ENCODE measurements at places on chromosomes 7 and 10.
A peak's percentile ranks its signal among the peaks of the same experiment; 100 is the strongest.

- no peak for DNase-seq
Observed at GRCh38 chr10:12321641-12322040, 27.7 kb upstream of the CAMK1D start.

- DNase-seq = no peak
Observed at GRCh38 chr10:88427024-88427423, 156.1 kb downstream of the RNLS start.

GRCh38 chr7:66170309-66171231 is 34.6 kb upstream of the TPST1 start:
- DNase-seq = no peak

DNA sequence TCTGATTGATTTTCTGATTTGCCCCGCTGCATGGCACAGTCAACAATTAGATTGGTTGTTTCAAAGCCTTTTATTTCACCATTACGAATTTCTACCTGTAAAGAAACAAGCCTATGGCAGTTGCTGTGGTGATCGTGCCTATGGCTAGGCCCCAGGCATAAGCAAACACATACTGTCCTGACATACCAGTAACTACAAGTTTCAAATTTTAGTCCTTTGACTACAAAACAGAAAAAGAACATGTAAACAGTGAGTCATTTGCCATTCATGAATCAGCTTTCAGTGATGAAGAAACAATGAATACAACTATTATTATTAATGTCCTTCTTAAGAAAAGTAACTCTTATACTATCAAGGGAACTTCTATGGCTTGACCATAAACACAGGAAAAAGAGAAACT is 168.0 kb upstream of the LRRN3 start:
- DNase-seq = no peak

GRCh38 chr10:86365346-86366032 is 1.1 kb downstream of the GRID1 start:
- DNase-seq = peak; percentile 26

GRCh38 chr7:47787249-47788069 is 160.8 kb downstream of the PKD1L1 start:
- no peak for DNase-seq

DNA sequence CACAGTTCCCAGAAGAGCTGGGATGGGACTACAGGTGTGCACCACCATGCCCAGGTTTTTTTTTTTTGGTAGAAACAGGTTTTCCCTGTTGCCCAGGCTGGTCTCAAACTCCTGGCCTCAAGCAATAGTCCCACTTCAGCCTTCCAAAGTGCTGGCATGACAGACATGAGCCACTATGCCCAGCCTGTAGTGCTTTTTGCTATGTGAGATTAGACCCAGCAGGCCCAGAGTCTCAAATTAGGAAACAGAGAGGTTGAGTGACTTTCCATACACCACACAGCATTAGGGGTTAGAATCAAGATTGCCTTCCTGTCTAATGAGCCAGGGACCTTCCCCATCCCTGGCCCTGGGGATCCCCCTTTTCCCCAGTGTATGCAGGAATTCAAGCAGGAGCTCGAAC is 90.8 kb upstream of the KCTD7 start:
- DNase-seq = no peak

DNA sequence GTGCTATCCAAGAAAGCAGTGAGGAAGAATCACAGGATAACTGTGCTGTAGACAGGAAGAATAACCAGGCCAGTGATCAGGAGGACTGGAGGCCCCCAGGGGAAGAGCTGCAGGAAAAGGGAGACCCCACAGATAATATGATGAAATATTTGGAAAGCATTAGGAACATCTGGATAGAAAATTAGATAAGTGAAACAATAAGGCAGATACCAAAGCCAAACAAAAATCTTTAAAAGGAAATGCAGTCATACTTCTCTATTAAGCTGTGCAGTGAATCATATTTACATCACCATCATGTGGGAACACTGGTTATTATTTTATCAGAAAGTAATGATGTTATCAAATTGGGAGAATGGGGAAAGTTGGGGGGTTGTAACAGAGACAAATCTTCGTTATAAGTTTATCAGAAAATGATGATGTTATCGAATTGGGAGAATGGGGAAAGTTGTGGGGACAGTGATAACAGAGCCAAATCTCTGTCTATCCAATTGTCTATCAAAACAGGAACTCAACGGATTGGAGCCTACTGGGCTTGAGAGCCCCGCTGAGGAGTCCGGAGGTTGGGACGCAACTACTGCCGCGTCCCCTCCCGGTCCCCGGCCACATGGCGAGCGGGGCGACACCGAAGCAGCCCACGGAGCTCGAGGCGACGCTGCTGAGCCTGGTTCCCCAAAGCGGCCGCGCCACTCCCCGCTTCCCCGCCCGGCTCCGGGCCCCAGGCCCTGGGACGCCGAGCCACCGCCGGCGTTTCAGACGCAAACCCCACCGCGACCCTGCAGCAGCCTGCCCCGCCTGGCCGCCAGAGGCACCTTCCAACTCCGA is 14.0 kb upstream of the RALA start:
- no peak for DNase-seq

- no peak for DNase-seq
Observed at GRCh38 chr10:17430647-17431355, 23.6 kb downstream of the ST8SIA6 start.

DNA sequence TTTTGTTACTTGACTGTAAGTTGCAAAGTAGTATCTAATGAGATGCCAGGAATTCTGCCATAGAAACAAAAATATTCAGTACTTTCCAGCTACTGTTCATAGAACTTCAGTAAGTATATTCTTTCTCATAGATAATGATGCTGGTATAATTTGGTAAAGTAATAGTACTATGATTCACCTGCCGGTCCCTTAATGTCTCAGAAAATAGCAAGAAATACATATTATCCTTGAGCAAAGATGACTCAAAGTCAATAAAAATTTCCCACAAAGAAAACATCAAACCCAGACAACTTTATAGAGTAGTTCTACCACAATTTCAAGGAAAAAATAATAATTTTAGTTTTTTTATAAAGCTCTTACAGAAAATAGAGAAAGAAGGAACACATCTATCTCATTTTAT is 105.4 kb downstream of the EPDR1 start:
- no peak for DNase-seq

DNA sequence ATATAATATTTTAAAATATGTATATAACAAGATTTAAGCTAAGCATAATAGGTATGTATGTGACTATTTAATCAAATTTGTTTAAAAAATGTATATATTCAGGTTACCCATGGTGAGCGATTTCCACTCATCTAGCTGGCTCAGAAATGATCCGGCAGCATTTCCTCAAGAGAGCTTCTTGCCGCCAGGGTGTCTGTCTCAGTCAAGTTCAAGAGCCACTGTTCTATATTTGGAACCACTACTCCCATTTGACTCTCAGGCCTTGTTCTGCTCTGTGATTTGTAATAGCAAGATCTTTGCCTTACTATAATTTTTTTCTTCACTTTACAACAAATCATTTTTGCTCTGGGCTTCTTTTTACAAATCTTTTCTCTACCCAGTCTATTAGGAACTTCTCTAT is 48.7 kb upstream of the CNTNAP2 start:
- DNase-seq = no peak

DNA sequence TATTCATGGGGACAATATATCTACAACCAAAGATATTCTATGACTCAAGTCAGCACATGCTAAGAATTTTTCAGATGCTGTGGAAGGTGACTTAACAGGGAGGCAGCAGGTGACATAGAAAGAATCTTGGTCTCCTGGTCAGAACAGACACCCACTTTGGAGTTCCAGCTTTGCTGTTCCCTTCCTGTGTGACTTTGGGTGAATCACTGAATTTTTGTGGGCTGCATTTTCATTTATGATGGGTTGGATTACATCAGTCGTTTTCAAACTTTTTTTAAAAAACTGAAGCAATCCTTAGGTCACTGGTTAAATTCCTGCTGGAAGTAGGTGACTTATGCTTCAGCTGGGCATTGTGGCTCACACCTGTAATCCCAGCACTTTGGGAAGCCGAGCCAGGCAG is 24.9 kb downstream of the RGR start:
- DNase-seq = no peak

- DNase-seq = no peak
Observed at GRCh38 chr7:86326847-86327246, 316.9 kb upstream of the GRM3 start.

GRCh38 chr10:78170026-78170475 is 136.4 kb downstream of the RPS24 start:
- no peak for DNase-seq

GRCh38 chr10:116098411-116099022 is 174.5 kb downstream of the GFRA1 start:
- no peak for DNase-seq

DNA sequence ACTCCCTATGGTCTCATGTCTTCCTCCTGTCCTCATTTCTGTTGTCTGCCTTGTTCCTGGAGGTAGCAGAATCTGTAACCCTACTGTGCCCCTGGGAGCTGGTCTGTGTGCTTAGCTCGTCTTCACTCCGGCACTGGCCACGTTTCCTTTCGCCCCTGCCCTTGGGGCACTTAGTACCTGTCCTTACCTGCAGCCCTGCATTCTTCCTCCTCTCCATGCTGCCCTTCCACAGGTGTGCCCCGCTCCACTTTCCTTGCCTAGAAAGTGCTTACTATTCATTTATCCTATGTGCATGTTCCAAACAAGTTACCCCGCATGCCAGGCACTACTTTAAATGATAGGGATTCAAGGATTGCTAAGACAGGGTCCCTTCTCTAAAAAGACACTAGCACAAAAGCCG is 199.9 kb upstream of the ZMIZ1 start:
- DNase-seq = no peak

DNA sequence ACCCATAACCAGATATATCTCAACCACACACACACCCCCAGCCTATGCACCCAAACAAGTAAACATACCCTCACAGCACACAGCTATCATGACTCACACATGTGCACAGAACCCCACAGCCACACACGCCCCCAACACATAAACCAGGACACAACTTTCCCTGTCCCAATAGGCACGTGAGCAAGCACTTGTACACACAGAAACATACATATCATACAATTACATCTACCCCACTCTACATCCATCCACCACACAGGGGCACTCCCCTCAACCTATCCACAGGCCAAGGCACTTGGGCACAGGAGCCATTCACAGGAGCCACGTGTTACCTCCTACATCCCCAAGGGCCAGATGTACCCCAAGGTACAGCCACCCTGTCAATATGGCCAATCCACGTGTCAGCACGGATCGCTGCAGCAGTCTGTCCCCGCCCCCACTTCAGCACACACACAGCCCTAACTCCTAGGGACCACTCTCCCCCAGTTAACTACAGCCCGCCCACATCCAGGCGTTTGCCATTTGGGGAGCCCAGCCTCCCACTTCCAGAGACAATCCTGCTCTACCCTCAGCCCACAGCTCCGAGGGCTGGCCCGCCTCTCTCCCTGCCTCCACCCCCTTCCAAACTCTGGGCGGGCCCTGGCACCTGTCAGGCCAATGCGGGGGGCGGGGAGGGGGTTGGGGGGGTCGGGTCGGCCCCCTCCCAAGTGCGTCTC is 163.5 kb downstream of the SH3PXD2A start:
- no peak for DNase-seq

DNA sequence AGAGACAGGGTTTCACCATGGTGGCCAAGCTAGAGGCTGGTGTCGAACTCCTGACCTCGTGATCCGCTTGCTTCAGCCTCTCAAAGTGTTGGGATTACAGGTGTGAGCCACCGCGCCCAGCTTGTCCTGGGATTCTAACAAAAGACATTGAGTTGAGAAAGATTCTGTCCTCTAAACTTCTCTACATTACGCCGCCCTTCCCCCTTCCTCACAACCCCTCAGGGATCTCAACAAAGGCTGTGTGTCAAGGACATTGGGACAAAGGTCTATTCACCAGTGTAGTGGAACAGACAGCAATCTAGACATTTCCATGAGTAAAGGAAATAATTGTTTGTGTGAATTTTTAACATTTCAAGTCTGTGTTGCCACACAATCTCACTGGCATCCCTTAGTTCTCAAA is 68.8 kb upstream of the KIF5B start:
- DNase-seq = peak; percentile 14

DNA sequence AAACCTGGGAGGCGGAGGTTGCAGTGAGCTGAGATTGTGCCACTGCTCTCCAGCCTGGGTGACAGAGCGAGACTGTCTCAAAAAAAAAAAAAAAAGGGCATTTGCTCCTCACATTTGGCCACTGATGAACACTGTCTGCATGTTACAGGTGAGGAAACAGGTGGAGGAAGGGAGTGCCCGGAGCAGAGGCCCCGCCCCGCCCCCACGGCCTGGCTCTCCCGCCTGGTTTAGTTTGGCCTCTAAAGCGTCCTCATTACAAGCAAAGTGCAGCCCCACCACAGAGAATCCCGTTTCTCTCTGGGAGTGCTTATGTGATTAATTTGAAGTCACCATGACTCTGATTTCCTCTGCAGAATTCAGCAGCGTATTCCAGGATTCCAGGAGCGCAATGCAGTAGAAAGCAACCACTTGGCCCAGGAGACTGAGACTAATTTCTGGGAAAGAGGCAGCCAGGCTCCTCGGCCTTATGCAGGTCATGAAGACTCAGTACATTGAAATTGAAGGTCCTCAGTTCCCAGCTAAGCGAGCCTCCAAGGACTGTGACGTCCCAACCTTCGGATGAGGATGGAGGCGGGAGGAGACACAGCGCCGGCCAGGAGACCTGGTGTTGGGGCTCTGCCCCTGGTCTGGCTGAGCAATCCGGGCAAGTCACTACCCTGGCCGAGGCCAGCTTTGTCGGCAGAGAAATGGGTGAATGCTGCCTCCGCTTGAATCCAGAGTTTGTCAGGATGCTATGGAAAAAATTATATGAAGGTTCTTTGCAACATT is 44.7 kb downstream of the RBM17 start:
- DNase-seq = no peak

GRCh38 chr7:155805826-155806095 is 6.5 kb downstream of the SHH start:
- no peak for DNase-seq

GRCh38 chr7:3893151-3893788 is 592.2 kb downstream of the SDK1 start:
- DNase-seq = no peak

DNA sequence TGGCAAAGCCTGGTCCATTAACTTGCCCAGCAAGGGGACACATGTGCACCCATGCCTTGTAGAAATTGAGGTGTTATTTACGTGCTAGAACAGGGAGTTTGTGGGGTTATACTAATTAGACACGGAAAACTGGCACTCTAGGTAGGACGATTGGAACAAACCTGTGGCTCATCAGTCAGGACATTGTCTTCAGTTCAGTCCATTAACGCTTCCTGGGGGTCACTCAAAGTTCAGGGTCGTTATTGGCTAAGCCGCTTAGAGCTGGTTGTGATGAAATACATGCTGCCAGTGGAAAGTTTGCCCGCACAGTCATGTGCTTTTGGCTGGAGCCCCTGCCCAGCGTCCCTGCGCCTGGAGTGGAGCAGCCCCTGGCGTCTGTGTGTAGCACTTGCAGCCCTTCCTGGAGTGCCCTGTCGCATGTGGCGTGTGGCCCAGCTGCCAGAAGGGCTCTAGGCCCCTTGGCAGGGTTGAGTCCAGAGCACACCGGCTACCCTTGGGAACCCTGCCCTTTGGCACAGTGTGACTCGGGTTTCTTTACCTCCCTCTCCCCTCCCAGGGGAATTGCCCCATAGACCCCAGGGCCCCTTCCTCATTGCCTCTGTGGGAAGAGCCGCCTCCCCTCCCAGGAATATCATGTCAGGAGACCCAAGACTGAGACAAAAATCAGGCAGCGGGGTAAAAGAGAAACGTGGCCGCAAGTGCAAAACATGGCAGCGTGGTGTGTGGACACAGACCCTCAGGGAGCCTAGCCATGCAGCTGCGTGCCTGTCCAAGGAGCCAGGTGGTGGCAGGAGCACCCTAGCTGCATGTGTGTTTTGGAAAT is 9.8 kb downstream of the ZNF775 start:
- peak; percentile 75 for DNase-seq

All from nucleus accumbens (tissue), 56 donors.